ENCODE measurements at places on chromosomes 1 and 21. TPM values are rescaled to one million over a fixed set of nuclear protein-coding genes. Genes with fewer than 3 reads are reported as not detected.

The OR2L8 gene
- total RNA-seq = not detected

DNA sequence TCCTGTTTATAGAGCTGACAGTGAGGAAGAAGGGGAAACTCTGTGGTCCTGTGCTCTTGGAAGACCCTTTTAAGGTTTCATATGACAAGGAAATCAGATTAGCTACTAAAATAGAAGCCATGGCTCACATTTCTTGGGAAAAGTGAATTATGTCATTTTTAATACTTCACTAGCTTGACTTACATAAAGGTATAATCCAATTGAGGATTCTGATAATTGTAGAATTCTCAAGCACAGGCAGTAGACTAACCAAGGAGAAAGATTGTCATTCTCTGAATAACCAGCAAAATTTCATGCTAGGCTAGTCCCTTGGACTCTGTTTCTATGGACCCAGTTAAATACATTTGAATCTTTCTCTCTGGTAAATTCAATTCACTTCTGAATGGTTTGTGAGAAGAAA is 613.0 kb upstream of the BEND5 start:
- no peak overlapping the region for H3K27ac ChIP-seq
- no peaks in the 10 kb centered on the region for H3K4me1 ChIP-seq
- no peaks in the 10 kb centered on the region for H3K27me3 ChIP-seq
- no peaks in the 10 kb centered on the region for H3K36me3 ChIP-seq
- DNase-seq = no peak

The BRINP3 gene
- total RNA-seq = 2.0 TPM

DNA sequence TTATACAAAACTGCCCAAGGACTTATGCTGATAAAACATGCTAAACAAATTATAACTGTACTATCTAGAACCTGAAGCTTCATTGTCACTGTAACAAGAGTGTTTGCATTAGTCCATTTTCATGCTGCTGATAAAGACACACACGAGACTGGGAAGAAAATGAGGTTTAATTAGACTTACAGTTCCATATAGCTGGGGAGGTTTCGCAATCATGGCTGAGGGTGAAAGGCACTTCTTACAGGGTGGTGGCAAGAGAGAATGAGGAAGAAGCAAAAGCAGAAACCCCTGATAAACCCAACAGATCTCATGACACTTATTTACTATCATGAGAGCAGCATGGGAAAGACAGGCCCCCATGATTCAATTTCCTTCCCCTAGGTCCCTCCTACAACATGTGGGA is 100.4 kb downstream of the SPATA6 start:
- DNase-seq = no peak
- no peaks in the 10 kb centered on the region for H3K36me3 ChIP-seq
- no peak overlapping the region for H3K4me3 ChIP-seq
- peaks cover 10% of the 10 kb centered on the region for H3K4me1 ChIP-seq

The GPA33 gene
- not detected for total RNA-seq

DNA sequence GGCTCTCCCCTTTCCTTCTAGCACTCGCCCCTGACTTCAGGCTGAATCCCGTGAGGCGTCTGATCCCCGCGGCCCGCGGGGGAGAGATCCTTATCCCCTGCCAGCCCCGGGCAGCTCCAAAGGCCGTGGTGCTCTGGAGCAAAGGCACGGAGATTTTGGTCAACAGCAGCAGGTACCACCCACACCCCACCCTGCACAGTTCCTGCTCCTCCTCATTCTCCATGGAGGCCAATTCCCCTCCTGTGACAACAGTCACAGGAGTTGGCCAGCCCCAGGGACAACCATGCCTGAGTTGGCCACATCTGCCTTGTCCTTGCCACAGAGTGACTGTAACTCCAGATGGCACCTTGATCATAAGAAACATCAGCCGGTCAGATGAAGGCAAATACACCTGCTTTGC is 20.0 kb downstream of the TMEM81 start:
- H3K27ac ChIP-seq = no peak overlapping the region
- no peak overlapping the region for H3K4me3 ChIP-seq
- no peak for DNase-seq
- no peaks in the 10 kb centered on the region for H3K36me3 ChIP-seq
- H3K27me3 ChIP-seq = no peaks in the 10 kb centered on the region
- H3K4me1 ChIP-seq = peaks cover 8% of the 10 kb centered on the region

GRCh38 chr1:201013031-201013485 is 10.5 kb downstream of the KIF21B start:
- H3K27me3 ChIP-seq = no peaks in the 10 kb centered on the region
- H3K36me3 ChIP-seq = no peaks in the 10 kb centered on the region
- H3K27ac ChIP-seq = no peak overlapping the region
- no peaks in the 10 kb centered on the region for H3K4me1 ChIP-seq
- no peak for DNase-seq

The GPR3 gene
- 2.1 TPM for total RNA-seq

The TMEM51 gene
- 12.0 TPM for total RNA-seq

GRCh38 chr1:19028110-19028509 is 71.6 kb upstream of the IFFO2 start:
- H3K4me1 ChIP-seq = no peaks in the 10 kb centered on the region
- H3K27me3 ChIP-seq = no peaks in the 10 kb centered on the region
- H3K27ac ChIP-seq = no peak overlapping the region
- H3K4me3 ChIP-seq = no peak overlapping the region

The LDLRAD1 gene
- total RNA-seq = not detected

The FCGR3A gene
- 7.0 TPM for total RNA-seq

The SYT2 gene
- total RNA-seq = not detected

- no peaks in the 10 kb centered on the region for H3K36me3 ChIP-seq
- H3K4me1 ChIP-seq = no peaks in the 10 kb centered on the region
- H3K27ac ChIP-seq = no peak overlapping the region
- H3K4me3 ChIP-seq = no peak overlapping the region
- no peaks in the 10 kb centered on the region for H3K27me3 ChIP-seq
Measured at GRCh38 chr1:201663491-201664113, 124.7 kb downstream of the NAV1 start.

DNA sequence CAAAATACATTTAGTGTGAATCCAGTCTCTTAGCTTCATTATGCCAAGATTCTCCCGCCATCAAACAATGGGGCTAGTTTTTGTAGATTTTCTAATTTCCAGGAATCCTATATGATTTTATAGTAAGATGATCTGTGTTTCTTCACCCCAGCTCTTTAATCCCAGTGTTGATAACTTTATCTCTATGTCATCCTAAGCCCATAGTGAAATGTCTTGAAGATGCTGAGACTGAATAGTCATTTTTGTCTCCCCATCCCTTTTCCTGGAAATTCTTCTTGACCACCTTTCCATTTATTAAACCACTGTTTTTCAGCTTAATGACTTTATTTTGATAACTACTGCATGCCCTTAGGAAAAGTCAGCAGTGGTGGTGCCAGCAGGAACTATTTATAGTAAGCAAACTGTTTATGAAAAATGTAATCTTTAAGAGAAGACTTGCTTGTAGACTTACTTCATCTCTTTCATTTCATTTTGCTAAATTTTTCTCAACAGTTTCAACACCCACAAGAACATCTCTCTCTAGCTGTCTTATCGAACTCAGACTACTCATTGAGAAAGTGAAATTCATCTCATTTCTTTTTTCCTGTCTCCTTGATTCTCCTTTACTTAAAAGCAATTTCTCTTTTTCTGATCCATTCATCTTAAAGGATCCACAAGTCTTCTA is 116.6 kb downstream of the NTMT2 start:
- H3K27ac ChIP-seq = no peak overlapping the region
- H3K27me3 ChIP-seq = no peaks in the 10 kb centered on the region
- no peaks in the 10 kb centered on the region for H3K4me1 ChIP-seq
- H3K36me3 ChIP-seq = no peaks in the 10 kb centered on the region

The TFAP2E gene
- not detected for total RNA-seq

DNA sequence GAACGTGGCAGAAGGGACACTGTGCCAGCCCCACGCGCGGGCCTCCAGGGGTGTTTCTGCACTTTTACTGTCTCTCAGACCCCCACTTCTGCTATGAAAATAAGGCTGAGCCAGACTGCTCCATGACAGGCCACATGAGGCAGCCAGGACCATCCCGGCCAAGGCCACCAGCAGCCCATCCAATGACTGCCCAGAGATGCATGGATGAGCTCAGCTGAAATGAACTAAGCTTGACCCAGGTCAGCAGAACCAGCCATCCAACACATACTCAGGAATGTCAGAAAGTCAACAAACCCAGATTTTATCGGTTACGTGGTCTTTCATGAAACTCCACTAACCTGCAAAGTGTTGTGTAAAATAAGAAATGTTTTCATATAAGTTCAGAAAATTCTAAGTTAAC is 51.2 kb downstream of the CCDC185 start:
- peak overlapping the region; percentile 38 for H3K27ac ChIP-seq
- peaks cover 10% of the 10 kb centered on the region for H3K4me1 ChIP-seq
- H3K27me3 ChIP-seq = no peaks in the 10 kb centered on the region

- H3K27ac ChIP-seq = no peak overlapping the region
- no peaks in the 10 kb centered on the region for H3K36me3 ChIP-seq
- no peak for DNase-seq
- H3K4me1 ChIP-seq = peaks cover 6% of the 10 kb centered on the region
- H3K27me3 ChIP-seq = no peaks in the 10 kb centered on the region
- no peak overlapping the region for H3K4me3 ChIP-seq
Measured at GRCh38 chr1:48771561-48771960, 5.1 kb downstream of the BEND5 start.

DNA sequence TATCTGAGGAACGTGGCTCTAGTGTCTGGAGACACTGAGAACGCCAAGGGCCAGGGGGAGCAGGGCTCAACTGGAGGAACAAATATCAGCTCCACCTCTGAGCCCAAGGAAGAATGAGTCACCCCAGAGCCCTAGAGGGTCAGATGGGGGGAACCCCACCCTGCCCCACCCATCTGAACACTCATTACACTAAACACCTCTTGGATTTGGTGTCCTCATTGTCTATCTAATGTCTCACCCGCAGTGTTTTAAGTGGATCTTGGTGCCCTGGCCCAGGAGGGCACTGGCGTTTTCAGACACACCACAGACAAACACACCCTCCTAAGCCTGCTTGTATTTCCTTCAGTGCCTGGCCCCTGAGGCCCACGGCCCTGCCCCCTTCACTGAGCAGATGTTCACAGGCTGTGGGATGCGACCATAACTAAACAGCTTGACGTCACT is 2.2 kb upstream of the FALEC start:
- H3K4me3 ChIP-seq = no peak overlapping the region
- peaks cover 4% of the 10 kb centered on the region for H3K4me1 ChIP-seq
- H3K27ac ChIP-seq = no peak overlapping the region
- DNase-seq = no peak
- no peaks in the 10 kb centered on the region for H3K36me3 ChIP-seq
- no peaks in the 10 kb centered on the region for H3K27me3 ChIP-seq

DNA sequence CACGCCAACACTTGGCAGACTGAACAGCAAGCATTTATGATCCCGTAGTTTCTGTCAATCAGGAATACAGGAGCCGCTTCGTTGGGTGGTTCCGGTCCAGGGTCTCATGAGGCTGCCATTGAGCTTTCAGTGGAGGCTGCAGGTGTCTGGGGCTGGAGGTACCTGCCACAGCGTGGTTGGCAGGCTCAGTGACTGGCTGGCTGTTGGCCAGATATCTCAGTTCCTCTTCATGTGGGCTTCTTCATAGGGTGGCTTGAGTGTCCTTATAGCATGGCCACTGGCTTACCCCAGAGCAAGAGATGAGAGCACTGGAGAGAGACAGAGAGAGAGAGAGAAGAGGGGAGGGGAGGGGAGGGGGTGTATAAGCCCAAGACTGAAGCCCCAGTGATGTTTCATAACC is 29.3 kb downstream of the PIK3CD start:
- no peaks in the 10 kb centered on the region for H3K27me3 ChIP-seq
- no peak overlapping the region for H3K27ac ChIP-seq
- DNase-seq = no peak
- H3K36me3 ChIP-seq = no peaks in the 10 kb centered on the region

DNA sequence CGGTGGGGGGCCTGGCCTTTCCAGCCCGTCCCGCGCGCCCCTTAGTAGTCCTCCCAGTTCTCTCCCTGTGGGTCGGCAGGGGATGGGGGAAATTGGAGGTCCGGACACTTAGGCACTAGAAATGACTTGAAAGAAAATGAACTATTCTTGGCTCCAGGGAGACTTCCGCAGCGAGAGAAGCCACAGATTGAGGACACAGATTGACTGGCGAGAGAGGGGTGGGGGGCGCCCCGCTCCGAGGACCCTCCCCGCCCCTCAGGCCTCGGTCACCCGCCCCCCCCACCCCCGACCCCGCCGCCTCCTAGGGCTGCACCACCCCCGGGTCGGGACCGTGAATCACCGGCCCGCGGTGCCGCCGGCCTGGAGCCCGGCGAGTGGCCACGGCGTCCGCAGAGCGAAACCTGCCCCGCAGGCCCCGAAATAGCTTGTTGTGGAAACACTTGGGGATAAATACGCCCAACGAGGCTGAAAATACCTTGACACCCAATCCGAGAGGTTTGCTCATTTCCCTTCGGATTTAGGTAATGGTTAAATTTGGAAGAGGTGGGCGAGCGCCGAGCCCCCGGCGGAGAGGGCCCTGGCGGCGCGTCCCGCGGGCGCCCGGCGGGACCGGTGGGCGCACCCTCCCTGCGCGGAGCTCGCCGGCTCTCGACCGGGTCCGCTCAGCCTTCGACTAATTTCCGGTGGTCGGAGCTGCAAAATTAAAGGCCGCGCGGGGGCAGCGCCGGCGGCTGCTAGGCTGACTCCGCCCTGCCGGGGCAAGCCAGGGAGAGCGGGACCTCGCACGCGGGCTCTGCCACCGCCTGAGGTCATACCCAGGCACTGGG is at the start of gene GFI1:
Gene GFI1, minus strand, starts transcription at position 675 of the 827 bp plus-strand sequence. CDS start 3,438 bp downstream, outside the sequence.
- H3K36me3 ChIP-seq = no peaks in the 10 kb centered on the region
- peak; percentile 7 for DNase-seq
- H3K4me1 ChIP-seq = peaks cover 40% of the 10 kb centered on the region

DNA sequence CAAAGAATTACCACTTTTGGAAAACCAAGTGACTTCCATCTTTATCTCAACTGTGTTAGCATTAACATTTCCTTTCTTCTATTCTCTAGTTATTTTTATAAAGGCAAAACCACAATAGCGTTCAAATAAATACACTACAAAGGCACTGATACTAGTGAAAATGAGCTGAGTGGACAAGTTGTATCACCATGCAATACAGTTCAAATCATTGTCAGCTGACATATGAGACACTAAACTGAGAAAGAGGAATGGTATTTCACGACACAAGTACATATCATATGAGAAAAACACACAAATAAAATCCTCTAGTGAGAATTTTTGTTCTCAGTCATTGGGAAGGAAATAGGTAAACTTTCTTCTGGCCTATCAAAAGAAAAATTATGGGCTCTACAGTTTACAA is 26.2 kb downstream of the ENAH start:
- no peaks in the 10 kb centered on the region for H3K4me1 ChIP-seq
- H3K27me3 ChIP-seq = no peaks in the 10 kb centered on the region
- no peak overlapping the region for H3K4me3 ChIP-seq

- no peaks in the 10 kb centered on the region for H3K27me3 ChIP-seq
- no peak for DNase-seq
- no peak overlapping the region for H3K4me3 ChIP-seq
- H3K4me1 ChIP-seq = no peaks in the 10 kb centered on the region
Measured at GRCh38 chr1:19220080-19220846, 10.2 kb upstream of the UBR4 start.

The PGBD5 gene
- total RNA-seq = 2.7 TPM

DNA sequence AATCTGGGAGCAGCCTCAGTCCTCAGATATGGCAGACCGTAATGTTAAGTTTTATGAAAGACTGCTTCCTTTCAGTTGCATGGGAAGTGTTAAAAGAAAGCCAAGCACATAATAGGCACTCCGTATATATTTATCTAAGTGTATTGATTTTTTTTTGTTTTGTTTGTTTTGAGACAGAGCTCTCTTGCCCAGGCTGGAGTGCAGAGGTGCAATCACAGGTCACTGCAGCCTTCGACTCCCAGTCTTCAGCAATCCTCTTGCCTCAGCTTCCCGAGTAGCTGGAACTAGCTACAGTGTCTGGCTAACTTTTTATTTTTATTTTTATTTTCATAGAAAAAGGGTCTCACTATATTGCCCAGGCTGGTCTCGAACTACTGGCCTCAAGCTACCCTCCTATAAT is 341.8 kb downstream of the USH2A start:
- no peak for DNase-seq
- no peaks in the 10 kb centered on the region for H3K4me1 ChIP-seq
- H3K4me3 ChIP-seq = no peak overlapping the region
- no peaks in the 10 kb centered on the region for H3K27me3 ChIP-seq
